ENCODE measurements at places on chromosomes 11 and 22. TPM values are rescaled to one million over a fixed set of nuclear protein-coding genes. Genes with fewer than 3 reads are reported as not detected.
A peak's percentile ranks its signal among the peaks of the same experiment; 100 is the strongest.

DNA sequence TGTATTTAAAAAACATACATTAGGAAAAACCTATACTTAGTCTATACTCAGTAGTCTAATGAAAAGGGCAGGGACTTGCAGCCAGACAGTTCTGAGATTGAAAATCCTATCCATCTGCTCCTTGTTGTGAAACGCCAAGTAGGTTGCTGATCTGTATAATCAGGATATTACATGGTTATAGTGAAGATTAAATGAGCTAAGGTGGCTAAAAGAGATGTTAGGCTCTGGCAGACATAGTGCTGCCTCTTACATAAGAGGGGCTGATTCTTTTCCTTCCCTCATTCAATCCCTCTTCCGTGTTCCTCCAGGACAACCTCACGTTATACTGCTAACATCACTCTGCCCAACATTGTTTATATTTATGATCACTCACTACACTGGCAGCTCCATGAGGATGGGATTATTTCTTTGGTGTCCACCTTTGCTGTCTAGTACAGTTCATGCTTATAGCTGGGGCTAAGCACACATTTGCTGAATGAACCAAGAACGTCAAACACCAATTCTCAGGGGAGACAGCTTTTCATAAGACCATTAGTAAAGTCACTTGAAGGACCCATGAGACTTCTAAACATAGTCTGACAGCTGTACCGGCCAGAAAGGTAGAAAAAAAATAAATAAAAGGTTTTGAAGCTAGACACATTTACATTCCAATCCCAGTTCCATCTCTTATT is 46.3 kb downstream of the GAB2 start:
- DNase-seq, result peak; percentile 10

DNA sequence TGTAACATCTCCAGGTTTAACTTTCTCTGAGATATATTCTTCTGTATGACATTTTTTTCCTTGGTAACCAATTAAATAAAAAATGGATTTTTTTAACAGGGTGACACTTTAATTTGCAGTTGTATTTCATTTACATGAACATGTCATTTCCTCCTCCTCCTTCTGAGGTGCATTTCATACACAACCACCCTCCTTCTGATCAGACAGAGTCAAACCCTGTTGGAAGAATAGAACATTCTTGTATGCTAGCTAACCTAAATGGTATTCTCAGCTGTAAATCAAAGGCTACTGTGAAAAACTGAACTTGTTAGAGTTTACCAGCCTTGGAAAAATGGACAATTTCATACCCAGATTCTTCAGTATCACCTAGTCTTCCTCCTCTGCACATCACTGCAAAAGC is 52.7 kb upstream of the CHRM4 start:
- DNase-seq, result no peak

Gene KCNJ1
- not detected for total RNA-seq

Gene FLRT1
- total RNA-seq, result 3.7 TPM

GRCh38 chr22:26711205-26711963 is 54.0 kb downstream of the MIAT start:
- no peak for DNase-seq

- no peak for DNase-seq
These were observed 18.9 kb upstream of the GAL start for GRCh38 chr11:68665436-68665835.

DNA sequence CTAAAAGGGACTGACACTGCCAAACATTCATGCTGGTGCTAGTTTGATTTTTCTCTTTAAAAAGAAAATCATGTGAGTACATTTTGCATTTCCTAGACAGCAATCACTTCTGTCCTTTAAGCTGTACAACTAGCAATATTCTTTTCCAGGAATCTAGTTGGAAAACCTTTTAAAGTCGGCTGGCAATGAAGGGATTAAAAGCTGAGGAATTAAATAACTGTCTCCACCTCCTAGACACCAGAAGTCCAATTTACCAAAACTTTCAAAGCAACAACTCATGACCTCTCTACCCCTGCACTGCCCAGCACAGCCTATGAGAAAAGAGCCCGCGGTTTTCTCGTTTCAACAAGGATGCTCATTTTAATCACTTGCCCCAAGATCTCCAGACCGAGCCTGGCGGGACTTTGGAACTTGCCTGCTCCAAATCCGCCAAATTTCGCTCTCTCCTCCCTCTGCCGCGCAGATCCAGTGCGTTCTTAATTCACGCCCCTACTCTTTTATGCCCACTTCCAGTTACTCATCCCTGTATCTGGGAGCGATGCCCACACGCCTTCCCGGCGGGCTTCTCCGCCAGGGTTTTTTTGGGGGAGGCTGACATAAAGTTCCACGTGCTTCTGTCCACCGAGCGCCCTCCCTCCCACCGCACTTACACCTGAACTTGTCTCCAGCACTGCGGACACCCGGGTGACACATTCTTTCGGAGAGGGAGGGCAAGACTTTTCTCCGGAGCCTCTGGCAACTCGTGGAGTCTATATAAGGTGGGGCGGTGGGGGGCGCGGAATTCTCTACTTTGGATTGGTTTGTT is 2.5 kb downstream of the MPPED2 start:
- DNase-seq, result peak; percentile 62

Gene GLYATL2
- 1.2 TPM for total RNA-seq

GRCh38 chr11:109048098-109048497 is 373.9 kb upstream of the C11orf87 start:
- no peak for DNase-seq

Gene TRPT1
- 53.3 TPM for total RNA-seq

- no peak for DNase-seq
These were observed 539.5 kb downstream of the TBC1D22A start for GRCh38 chr22:47301820-47302475.

Gene C1QTNF4
- total RNA-seq, result 5.3 TPM

DNA sequence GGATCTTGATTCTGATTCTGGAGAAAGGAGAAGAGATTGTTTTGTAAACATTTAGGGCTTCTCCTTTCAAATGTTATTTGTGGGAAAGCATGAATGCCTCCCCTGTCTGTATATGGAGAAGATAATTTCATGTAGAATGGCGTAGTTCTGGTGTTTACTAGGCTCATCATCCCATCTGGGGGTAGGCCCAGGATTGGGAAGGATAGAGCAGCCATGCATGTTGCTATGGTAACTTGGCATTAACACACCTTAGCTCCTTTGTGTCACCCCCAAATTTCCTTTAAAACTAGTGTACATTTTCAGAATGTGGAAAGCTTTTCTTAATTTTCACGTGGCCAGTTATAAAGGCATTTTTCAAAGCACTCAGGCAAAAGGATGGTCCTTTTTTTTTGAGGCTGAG is 57.5 kb upstream of the EED start:
- no peak for DNase-seq

Gene CCDC81
- total RNA-seq, result 2.9 TPM

DNA sequence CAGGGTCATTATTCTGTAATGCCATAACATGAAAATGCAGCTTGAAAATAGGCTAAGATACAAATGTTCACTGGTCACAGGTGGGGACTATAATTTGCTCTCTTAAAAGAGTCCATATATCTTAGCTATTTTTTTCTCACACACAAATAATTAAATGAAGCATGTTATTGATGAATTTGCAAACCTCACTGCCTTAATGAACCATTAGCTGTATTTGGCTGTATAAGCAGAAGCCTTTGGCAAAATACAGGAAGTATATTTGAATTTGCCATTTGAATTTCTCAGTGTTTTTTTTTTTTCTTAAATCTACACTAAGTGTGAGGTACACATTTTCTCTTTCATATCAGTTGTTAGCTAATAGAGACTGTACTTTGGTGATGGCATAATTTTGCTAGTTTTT is 38.7 kb downstream of the DDI1 start:
- no peak for DNase-seq

Gene ZNRF3
- total RNA-seq, result 12.4 TPM

GRCh38 chr22:27201741-27202140 is 544.4 kb downstream of the MIAT start:
- DNase-seq, result no peak

Gene RFPL1
- not detected for total RNA-seq

DNA sequence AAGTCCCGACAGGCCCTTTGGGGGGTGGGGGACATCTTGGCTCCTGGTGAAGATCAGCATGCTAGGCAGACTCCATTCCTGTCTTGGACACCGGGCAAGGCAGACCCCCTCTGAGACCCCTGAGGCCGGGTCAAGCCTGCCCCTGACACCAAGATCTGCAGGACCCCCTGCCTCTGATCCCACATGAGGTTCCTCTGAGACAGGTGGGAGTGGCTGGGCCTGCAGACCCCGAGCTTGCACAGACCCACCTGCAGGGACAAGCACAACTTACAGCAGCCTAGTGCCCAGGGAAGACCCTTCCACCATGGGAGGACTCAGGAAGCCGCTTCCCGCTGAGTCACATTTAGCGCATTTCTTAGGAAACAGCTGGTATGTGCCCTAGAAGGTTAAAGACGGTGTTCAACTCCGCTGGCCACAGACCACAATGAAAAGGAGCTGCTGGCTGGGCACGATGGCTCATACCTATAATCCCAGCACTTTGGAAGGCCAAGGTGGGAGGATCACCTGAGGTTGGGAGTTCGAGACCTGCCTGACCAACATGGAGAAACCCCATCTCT is 15.5 kb downstream of the ARVCF start:
- no peak for DNase-seq

Gene F2
- total RNA-seq, result not detected

Gene UPK3A
- total RNA-seq, result not detected

GRCh38 chr22:32232191-32232830 is 22.8 kb downstream of the SLC5A4 start:
- no peak for DNase-seq

GRCh38 chr22:29093501-29094300 is 20.9 kb downstream of the KREMEN1 start:
- peak; percentile 85 for DNase-seq

Gene FGF19
- total RNA-seq, result 1.8 TPM
